ENCODE measurements at places on chromosomes 5 and 9. TPM values are rescaled to one million over a fixed set of nuclear protein-coding genes. Genes with fewer than 3 reads are reported as not detected.

The HTR1A gene
- not detected for total RNA-seq

The SLC27A4 gene
- 10.2 TPM for total RNA-seq

The FBP2 gene
- not detected for total RNA-seq

The BHMT2 gene
- total RNA-seq, result 3.4 TPM

The AGXT2 gene
- not detected for total RNA-seq

The OLFM1 gene
- 5.5 TPM for total RNA-seq

The WNT8A gene
- total RNA-seq, result not detected

The CNTNAP3 gene
- 0.18 TPM for total RNA-seq

The PCDHB5 gene
- 0.57 TPM for total RNA-seq

The CDO1 gene
- total RNA-seq, result 7.7 TPM

The IL5 gene
- not detected for total RNA-seq

The NHP2 gene
- 95.0 TPM for total RNA-seq

The GABRA6 gene
- total RNA-seq, result not detected

The LIFR gene
- 49.4 TPM for total RNA-seq

The PTGS1 gene
- total RNA-seq, result 52.2 TPM

Data from smooth muscle cell of bladder (primary cell).